ENCODE measurements at places on chromosomes 2 and 18.

DNA sequence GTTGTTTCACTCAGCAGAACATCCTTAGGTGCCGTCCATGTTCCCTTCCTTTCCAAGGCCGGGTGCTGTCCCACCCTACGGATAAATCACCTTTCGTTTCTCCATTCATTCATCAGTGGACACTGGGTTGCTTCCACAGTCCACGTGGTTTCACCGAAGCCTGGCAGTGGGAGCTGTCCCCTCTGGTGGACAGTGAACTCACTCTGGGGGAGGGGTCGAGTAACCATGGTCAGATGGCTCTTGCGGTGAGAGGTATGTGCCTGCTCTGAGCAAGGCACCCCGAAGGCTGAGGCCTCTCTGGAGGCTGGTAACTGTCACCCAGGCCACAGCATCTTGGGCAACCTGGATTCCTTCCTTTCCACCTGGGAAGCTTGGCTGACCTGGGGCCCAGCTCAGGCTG, 61.5 kb upstream of the TWIST2 start:
- no peak for DNase-seq

GRCh38 chr2:180730976-180731375, 249.4 kb upstream of the UBE2E3 start:
- no peak for DNase-seq

GRCh38 chr2:69831354-69831905, 2.0 kb downstream of the GMCL1 start:
- DNase-seq = no peak

DNA sequence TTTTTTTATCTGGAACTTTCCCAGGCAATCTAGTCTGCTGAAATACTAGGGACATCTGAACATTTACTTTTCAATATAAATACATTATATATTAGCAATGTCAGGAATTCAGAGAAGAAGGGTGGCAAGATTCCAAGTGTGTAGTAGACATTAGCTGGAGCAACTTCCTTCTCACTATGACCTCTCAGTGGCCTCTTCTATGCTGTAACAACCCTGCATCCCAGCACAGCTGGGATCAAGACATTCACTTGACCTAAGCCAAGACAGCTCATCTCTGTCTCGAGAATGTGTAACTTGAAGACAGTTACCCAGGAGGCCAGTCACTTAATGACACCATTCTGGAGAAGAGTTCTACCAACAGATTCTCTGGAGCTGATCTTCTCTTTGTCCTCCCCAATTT, 61.7 kb upstream of the RALBP1 start:
- no peak for DNase-seq

- DNase-seq = no peak
These were observed 139.0 kb downstream of the CELF4 start for GRCh38 chr18:37426586-37426985.

GRCh38 chr18:2681993-2682603, 26.6 kb downstream of the SMCHD1 start:
- no peak for DNase-seq

DNA sequence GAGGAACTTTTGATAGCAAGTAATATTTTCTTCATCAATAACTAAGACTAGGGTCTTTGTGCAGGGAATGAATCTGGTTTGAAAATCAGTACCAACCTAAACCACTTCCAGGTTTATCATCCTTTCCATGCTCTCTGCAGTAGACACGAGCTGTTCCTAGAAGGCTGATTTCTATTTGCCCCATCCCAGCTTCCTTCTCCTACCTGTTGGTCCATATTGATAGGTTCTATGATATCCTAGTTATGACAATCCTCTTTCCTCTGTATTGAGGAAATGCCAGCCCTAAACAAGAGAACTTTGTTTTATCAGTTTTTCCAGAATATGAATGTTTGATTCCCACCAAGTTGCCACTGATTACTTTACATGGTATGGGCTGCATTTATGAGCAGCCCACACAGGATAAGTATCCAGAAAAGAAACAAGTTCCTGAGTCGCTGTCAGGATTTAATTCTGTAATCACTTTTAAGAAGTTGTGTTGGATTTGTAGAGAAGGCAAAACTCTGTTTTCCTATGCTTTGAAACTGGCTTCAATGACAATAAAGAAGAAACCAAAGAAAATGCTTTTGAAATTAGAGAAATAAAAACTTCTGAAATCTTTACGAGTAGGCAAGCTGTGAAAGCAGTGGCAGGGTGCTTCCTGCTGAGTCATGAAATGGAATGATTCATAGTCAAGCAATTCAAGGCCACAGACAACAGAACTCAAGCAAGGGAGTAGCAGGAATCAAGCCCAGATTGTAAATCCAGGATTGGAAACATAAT, 37.3 kb upstream of the TANK start:
- DNase-seq = no peak

- no peak for DNase-seq
These were observed 34.7 kb upstream of the MCFD2 start for GRCh38 chr2:46950314-46950713.

GRCh38 chr18:57077786-57078552, 68.9 kb upstream of the BOD1L2 start:
- DNase-seq = peak; percentile 85

GRCh38 chr2:181984814-181985631, 630 bp upstream of the PPP1R1C start:
- DNase-seq = no peak

- no peak for DNase-seq
These were observed 139.9 kb downstream of the THADA start for GRCh38 chr2:43455731-43456642.

DNA sequence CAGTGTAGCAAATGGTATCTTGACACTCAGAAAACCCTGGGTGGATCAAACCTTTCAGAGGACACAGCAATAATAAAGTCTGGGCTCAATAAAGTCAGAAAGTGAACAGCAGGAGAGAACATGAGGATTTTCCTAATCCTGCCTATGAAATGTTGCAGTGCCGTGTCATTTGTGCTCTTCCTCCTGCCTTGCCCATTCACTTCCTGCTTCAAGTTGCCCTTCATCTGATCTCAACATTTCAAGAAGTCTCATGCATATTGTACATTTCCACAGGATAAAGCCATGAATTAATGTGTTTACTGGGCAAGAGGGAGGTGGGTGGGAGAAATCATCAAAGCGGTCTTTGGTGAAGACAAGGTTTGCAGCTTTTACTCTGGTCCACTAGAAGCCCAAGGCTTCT, 51.1 kb upstream of the STPG4 start:
- no peak for DNase-seq

DNA sequence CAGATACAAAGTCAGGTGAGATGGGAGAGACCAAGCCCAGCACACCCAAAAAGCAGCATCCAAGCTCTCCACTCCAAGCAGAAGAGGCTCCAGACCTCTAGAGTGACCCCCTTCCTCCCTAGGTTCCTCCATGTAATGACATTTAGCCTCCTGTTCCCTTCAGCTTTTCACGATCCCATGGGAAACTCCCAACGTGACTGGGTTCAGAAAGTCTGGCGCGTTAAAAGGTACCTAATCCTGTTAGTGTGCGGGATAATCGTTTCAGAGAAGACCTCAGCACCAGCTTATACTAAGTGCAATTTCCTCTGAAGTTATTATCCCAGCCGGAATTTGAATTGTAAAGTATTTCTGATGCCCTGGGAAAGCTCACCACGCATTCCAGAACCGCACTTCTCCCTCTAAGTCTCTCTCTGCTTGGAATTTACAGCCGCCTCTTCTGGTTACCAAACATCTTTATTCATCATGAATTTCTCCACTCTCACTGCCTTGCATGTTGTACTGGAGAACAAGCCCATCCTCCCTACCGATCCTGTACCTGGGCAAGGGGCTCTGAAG, 46.9 kb downstream of the CCBE1 start:
- no peak for DNase-seq

DNA sequence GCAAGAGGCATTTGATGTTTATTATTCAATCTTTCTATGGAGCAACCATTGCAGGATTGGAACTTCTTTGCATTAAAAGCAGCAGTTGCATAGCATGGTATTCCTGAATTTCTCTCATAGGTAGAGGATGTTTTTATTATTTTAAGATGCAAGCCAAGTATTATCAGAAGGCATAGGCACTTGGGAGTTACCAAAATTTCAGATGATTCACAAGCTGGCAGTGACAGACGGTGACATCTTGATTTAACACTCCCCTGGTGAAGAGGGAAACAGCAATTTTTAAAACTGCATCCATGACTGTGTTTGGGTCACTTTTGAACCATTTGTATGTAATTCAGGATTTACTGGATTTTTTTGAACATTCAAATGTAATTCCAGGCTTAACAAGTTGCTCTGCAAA, 654.3 kb downstream of the SLC4A3 start:
- DNase-seq = no peak

DNA sequence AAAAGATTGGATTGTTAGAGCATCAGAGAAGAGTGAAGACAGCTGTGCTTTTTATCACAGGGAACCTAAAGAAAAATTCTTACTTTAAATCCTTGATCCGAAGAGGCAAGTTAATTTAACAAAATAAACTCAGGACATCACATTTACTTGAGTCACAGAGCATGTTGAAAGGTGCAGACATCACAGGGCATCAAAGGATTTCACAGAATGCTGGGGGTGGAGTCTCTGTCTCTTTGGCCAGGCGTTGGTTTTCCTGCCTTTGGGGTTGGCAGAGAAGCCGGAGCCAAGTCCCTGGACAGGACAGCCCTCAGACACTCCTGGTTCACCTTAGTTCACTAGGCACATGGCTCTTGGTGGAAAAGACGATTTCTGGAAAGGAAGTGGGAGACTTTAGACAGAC, 56.3 kb downstream of the SH3RF3 start:
- no peak for DNase-seq

GRCh38 chr2:173874003-173874893, 90.9 kb downstream of the SP3 start:
- DNase-seq = peak; percentile 89

GRCh38 chr2:144771348-144771747, 251.4 kb upstream of the ZEB2 start:
- no peak for DNase-seq

DNA sequence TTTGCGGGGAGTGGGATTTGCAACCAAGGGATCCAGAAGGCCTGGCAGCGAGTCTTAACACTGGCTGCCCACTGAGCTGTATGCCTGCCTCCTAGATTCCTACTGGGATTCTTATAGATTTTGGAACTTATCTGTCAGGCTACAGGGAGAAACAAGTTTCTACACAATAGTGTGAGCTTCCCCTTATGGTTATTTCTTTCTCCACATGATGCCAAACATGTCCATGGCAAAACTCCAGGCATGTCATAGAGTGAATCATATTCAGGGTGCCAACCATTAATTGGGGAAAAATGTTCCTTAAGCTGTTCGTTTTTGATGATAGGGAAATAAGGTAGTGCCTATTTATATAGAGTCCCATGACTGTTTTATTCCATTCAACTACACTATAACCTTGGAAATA, 1185.2 kb upstream of the CELF4 start:
- DNase-seq = no peak

GRCh38 chr18:62848946-62849345, 133.6 kb downstream of the PHLPP1 start:
- no peak for DNase-seq

DNA sequence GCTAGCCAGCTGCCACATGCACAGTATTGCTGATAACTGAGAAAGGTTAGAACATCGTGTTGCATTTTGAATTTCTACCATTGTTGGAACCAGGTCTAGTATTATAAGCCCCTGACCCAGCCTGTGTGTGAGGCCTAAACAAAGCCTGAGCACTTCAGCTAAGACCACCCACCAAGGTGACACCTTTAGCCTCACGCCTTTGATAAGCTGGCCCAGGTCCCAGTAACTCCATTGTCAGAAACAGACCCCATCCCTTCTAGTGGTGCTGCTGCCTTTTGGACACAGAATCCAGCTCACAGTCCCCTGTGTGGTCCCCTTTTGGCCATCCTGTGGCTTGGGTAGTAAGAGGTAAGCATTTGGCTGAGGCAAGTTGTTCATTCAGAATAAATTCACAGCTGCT, 1.6 kb downstream of the ELMOD3 start:
- no peak for DNase-seq

DNA sequence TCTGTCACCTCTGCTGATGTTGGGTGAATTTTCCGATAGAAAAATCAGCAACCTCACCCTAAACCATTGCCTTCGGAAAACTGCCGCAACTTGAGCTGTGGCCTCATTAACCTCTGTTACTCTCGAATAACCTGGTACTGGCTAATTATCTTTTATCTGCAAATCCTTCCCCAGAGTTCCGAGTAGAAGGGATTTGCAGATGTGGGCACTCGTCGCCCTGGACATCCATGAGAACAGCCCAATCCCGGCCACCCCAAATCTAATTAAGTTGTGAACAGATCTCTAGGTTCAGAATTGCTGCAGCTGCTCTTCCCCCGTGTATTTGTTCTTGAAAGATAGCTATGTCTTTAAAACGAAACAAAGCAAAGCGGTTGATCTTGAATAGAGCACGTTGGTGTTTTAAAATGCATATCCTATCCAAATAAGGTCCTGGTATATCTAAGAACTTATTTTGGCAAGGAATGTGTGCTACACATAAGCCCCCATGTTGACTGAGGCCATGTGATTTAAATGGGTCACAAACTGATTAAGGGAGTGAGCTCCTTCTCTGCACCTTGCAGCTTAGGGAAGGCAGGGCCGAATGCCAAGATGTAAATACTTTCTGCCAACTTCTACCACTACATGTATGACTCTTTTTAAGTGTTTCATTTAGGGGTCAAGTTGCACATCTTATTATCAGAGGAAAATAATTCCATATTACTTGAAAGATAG, 88.2 kb downstream of the MTCL1 start:
- DNase-seq = no peak

DNA sequence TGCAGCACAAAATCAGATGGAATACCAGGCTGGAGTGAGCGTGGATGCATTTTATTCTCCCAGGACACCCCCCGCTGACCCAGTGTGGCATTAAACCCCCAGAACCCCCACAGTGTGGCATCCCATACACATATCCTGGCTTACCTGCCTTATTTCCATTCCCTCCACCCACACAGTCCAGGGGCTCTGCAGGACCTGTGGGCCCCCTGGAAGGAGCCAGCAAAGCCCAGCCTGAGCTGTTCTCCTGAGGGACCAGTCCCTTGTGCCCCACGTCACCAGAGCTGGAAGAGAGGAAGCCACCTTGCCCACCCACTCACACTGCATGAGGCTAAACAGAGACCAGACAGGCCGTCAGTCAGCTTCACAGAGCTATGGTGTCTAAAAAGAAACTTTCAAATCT, 20.1 kb downstream of the ST8SIA5 start:
- DNase-seq = no peak

DNA sequence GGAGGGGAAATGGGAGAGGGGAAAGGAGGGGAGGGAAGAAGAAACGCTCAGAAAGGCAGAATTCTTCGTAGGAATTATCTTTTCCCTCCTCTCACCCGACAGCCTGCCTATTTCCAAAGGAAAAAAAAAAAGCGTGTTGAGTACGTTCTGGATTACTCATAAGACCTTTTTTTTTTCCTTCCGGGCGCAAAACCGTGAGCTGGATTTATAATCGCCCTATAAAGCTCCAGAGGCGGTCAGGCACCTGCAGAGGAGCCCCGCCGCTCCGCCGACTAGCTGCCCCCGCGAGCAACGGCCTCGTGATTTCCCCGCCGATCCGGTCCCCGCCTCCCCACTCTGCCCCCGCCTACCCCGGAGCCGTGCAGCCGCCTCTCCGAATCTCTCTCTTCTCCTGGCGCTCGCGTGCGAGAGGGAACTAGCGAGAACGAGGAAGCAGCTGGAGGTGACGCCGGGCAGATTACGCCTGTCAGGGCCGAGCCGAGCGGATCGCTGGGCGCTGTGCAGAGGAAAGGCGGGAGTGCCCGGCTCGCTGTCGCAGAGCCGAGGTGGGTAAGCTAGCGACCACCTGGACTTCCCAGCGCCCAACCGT, at the start of gene GAD1:
Gene GAD1, plus strand, starts transcription at position 384 of the 589 bp plus-strand sequence. CDS start 1,705 bp downstream, outside the sequence.
- DNase-seq = no peak

All from OCI-LY7 (cell line).